Right ventricle myocardium superior (tissue), 1 donor: ENCODE measurements at places on chromosomes 5 and 9. TPM values are rescaled to one million over a fixed set of nuclear protein-coding genes. Genes with fewer than 3 reads are reported as not detected.

Gene ZNF474
- not detected for total RNA-seq

Gene NR6A1
- 1.4 TPM for total RNA-seq

Gene CNTNAP3B
- 11.2 TPM for total RNA-seq

Gene OR13C3
- total RNA-seq, result not detected

Gene CTNND2
- 1.7 TPM for total RNA-seq

Gene SLC26A2
- 2.9 TPM for total RNA-seq

Gene MELK
- total RNA-seq, result 0.48 TPM

Gene INSYN2B
- 0.30 TPM for total RNA-seq

Gene C7
- total RNA-seq, result 272 TPM

Gene PCDHGB7
- total RNA-seq, result 9.8 TPM

Gene DMRTA1
- total RNA-seq, result 0.97 TPM

Gene ACOT12
- total RNA-seq, result not detected

Gene CCDC152
- 0.56 TPM for total RNA-seq

Gene NSA2
- total RNA-seq, result 35.1 TPM

Gene PGM5
- 157 TPM for total RNA-seq

Gene SPATA31D4
- total RNA-seq, result not detected

Gene MLANA
- total RNA-seq, result not detected

Gene PCA3
- total RNA-seq, result not detected

Gene PLAC8L1
- total RNA-seq, result not detected

Gene PCDHGB6
- 6.2 TPM for total RNA-seq

Gene MCC
- total RNA-seq, result 29.4 TPM

Gene SLC6A18
- total RNA-seq, result not detected

Gene ANKRD20A1
- 1.6 TPM for total RNA-seq

Gene PDGFRB
- total RNA-seq, result 47.0 TPM

Gene COL5A1
- total RNA-seq, result 12.7 TPM

Gene SWI5
- 16.3 TPM for total RNA-seq

Gene DAB2
- total RNA-seq, result 29.9 TPM
